Pons (tissue), 1 donor: ENCODE measurements at places on chromosomes 5 and 9.

- DNase-seq, result no peak
These were observed 83.8 kb downstream of the SV2C start for GRCh38 chr5:76166886-76167576.

DNA sequence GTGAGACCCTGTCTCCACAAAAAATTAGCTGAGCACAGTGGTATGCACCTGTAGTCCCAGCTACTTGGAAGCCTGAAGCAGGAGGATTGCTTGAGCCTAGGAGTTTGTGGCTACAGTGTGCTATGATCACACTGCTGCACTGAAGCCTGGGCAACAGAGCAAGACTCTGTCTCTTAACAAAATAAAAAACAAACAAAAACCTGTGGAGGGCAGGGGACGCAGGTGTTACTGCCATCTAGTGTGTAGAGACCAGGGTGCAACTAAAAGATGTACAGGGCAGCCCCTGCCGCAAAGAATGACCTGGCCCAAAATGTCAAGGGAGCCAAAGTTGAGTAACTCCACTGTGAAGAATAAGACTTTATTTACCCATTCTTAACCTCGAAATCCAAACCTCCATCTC lies 27.1 kb downstream of the ASPN start:
- DNase-seq, result no peak

DNA sequence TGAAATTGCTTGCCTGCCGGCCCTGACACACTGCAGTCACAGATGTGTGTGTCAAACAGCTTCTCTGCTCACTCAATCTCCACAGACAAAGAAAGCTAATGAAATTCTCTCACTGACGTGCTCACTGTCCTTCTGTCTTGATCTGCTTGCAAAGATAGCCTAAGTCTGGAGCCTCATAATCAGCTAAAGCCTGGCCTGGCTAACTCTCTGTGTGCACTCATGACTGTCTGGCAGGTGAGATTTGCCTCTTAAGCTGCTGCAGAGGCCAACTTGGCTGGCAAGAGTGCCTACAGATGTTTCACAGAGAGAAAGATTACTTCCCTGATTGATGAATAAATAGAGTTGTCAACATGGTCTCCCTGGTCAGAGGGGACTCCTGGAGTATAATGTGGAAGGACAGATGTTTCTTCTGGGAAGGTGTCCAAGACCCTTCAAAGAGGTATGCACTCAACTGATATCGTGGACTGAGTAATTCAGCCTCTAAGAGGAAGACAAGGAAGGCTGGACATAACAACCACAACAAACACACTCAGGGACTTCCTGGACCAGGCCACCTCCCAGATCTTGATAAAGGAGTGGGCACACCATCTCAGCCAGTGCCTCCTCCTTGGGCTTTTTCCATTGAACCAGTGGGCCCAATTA lies 362.0 kb downstream of the SPOCK1 start:
- no peak for DNase-seq

GRCh38 chr5:1948663-1949191 lies 66.0 kb upstream of the IRX4 start:
- no peak for DNase-seq

DNA sequence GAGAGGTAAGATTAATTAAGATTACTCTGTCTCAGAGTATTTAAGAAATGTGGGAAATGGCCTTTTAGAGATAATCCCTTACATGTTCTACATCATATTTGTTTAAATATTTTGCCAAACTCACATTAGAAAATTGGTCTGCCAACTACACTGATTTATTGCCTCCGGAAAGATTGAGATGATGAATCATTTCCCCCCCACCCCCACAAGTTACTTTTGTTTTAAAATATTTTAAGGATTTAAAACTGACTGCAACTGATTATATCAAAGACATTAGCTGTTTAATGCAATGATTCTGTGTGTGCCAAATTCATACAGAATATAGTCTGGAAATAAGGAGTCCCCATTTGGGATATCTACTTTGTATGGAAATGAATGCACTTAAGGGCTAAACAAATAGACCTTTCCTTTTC lies 674.4 kb downstream of the PRR16 start:
- no peak for DNase-seq

GRCh38 chr9:77876091-77876490 lies 155.5 kb downstream of the GNAQ start:
- DNase-seq, result no peak

DNA sequence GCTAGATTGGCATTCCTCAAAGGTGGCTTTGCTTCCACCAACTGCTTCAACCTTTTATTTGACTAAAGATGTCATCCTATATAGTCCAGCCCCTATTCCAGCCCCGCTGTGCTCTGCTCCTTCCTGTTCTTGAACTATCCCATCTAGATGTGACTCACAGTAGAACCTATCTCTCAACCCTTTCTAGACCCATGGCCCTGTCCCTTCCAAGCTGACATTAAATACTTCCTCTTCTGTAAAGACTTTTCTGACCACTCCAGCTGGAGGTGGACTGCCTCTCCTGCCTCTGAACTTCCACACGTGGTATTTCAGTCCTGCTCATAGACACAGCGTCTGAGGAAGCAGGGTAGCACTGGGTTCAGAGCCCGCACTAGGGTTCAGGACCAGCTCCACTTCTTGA lies 32.4 kb downstream of the OSTF1 start:
- DNase-seq, result no peak

- DNase-seq, result no peak
These were observed 189.5 kb upstream of the PPP1R26 start for GRCh38 chr9:135290086-135290485.

DNA sequence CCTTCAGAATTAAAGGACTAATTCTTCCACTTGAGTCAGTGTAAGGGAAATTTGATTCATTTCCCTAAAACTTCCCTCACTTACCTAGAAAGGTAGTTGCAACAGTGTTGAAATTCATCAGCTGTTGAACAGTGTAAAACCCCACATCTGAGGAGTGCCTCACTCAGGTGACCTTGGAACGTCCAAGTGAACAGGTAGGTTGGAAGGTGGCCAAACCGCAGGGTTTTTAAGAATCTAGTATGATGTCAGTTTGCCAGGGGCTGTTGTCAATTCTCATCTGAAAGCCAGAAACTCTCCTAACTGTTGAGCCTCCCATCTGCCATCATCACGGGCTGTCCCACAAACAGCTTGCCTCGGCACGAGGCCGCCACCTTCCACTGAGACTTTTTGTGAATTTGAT lies 105.7 kb downstream of the TMEM174 start:
- no peak for DNase-seq
